ENCODE measurements at places on chromosomes 4 and X.

- DNase-seq, result no peak
Measured at GRCh38 chrX:9257718-9258420, 207.0 kb upstream of the TBL1X start.

GRCh38 chrX:24231131-24231540 is 81.6 kb downstream of the ZFX start:
- peak; percentile 76 for DNase-seq

DNA sequence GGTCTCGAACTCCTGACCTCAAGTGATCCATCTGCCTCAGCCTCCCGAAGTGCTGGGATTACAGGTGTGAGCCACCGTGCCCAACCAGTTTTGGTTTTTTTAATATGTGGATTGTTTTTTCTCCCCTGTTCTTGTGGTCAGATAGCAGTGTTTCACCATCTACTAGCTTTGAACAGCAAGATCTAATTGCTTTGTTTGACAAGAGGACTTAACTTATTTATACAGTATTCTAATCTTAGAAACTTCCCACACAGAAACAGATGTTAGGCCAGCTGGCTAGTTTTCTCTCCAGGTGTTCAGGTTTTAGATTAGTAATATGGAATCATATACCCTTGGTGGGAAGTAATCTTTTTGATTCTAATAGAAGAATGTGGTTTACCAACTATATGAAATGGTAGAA is 12.9 kb downstream of the ING2 start:
- DNase-seq, result no peak

GRCh38 chrX:15496824-15497223 is 3.7 kb upstream of the PIR start:
- DNase-seq, result peak; percentile 28

GRCh38 chr4:80678413-80678812 is 342.9 kb downstream of the CFAP299 start:
- DNase-seq, result no peak

DNA sequence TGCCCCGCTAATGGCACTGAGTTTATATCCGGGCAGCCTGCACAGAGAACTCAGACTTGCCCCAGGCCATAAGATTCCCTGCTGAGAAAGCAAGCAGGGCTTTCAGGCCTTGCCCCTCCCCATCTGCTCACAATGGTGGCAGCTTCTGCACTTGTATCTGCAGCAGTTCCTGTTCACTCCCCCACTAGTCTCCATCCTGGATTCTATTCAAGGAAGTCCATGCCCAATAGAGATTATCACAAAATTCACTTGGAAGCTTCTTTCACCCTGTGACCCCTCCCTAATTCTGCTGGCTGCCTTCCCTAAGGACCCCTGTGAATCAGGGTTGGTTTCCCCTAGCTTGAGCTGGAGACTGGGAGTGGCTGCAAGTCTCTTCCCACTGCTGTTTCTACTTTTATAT is 34.5 kb upstream of the UCP1 start:
- no peak for DNase-seq

DNA sequence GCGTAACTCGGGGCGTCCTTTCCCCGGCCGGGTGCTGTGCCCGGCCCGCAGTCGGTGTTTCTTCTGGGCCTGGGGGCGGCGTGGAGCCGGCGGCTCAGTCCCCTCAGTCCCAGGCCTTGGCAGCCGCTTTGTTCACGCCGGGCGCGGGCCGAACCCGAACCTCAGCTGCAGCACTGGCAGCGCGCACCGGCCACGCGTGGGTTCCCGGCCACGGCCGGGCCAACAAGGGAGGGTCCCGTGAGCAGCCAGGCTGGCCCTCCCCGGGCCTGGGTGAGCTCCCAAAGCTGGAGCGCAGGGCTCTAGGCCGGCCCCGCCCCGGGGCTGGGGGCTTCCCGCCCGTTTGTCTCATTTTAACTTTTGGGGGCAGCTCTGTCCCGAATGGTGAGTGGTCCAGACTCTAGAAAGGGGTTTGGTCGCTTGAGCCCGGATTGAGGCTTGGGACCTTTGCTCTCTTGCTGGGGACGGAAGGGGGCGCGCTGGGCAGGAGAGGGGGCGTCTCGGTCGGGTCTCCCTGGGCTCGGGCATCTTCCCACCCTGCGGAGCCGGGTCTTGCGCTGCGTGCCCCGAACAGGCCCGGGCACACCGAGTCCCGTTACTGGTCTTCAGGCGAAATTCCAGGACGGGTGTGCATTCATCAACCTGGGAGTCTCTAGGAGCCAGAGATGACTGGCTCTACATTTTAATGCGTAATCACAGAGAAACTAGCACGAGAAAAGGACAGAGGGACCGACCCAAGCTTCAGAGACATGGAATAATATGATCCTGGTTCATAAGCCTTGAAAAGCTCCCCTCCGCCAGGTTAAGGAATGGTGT is 177.1 kb downstream of the CBR4 start:
- no peak for DNase-seq

DNA sequence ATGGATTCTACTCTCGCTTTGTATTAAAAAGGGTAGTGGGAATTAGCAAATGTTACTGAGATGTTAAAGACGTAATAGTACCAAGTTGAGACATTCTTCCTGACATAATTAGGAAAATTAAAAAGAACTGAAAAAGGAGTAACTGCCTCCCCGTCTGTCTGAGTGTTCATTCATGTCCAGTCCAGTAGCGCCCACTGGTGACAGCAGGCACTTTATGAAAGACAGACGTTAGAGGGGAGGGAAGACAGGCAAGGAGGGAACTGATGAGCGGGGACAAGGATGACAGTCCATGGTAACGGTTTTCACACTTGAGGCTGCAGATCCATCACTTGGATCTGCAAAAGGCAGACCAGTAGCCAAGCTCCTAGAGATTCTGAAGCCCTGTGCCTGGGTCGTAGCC is 326.7 kb downstream of the STK32B start:
- DNase-seq, result peak; percentile 21

DNA sequence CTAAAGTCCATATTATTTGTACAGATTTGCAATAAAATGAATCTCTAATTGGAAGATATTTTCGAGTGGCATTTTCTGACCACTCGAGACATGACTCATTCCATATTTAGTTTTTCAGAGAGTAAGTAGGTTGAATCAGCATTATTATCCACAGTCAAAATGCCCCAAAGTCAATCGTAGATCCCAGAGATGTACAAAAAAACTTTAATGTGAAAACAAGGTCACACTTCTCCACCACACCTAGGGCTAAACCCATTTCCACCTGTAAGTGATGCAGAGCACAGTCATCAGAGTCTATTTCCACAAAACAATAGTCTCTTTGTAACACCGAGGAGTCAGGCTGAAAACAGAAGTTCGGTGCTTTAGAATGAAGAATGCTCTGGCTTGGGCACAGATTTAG is 117.1 kb upstream of the TENM3 start:
- DNase-seq, result no peak

- DNase-seq, result no peak
Measured at GRCh38 chrX:23938690-23939089, 30.9 kb downstream of the CXorf58 start.

- no peak for DNase-seq
Measured at GRCh38 chrX:53340852-53341645, 59.7 kb upstream of the IQSEC2 start.

DNA sequence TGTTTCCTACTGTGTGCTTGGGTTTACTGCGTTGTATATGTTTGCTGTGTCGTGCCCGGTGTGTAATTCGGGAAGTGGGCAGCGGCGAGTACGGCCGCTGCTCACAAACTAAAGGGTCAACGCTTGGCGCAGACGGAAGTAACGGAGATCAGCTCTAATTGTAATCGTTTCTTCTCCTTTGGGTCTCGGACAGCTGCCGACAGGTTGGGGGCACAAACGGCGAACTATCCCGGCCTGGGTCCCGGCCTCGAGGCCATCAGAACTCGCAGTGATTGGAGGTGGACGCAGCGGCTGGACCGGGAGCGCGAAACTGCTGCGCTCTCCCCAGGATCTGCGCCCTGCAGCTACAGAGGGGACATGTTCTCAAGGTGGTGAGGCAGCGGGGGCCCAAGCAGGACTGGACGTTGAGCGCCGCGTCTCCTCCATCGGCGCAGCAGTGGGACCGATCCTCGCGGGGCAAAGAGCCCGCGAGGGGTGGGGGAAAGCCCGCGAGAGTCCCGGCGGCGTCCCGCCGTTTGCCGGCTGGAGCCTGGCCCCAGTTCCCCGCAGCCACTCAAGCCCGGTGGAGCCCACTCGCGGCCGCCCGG is 516 bp upstream of the ZIC3 start:
- DNase-seq, result no peak

GRCh38 chr4:187183826-187184225 is 460.2 kb upstream of the FAT1 start:
- no peak for DNase-seq

DNA sequence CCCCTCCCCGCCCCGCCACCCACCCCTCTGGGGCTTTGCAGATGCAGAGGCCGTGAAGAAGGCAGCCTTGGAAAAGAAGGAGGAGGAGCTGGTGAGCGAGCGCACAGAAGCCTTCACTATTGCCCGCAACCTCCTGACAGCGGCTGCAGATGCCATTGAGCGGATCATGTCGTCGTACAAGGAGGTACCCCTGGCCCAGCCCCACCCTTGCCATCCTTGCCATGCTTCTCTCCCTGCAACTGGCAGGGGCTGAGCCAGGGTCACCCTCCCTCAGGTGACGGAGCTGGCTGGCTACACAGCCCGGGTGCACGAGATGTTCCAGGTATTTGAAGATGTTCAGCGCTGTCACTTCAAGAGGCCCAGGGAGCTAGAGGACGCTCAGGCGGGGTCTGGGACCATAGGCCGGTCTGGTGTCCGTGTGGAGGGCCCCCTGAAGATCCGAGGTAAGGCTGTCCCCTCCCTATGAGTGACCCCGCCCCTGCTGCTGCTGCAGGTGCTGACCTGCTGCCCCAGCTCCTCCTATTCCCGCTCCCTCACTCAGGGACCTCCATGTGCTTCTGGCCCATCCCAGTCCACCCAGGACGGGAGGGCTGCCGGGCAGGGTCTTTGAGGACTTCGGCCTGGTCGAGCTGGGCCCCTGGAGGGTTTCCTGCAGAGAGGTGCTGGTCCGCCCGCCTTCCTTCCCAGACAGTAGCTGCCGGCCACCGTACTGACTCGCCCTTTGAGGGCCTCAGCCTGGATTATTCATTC is 11.6 kb downstream of the ABCD1 start:
- DNase-seq, result no peak

DNA sequence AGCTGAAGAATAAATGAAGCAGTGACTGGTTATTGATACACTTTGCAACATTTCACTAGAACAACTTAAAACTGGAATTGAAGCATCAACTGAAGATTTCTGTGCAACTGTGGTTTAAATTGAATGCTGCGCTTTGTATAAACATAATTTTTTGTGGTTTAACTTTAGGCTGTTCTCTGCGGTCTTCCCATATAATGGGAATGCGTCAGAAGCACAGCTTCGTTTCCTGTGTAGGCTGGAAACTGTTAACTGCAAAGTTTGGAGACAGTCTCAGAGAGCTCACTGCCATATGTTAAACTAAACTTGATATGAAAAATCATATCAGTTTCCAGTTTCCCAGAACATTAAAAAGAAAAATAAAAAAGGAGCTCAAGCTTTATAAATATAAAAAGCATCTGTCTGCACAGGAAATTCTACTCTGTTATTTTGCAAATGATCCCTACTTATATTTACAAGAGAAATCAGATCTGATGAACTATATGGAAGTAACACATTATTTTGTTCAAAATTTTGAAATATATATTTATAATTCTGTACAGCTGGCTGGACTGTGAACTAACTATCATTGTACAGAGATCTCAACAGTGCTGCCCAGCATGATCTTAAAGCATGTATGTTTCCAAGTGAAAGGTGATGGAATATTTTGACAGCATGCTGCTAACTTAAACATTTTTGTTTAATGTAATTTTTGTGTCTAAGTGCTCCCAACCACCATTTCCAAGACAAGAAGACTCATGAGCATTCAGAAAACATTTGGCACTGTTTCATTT is 139.9 kb downstream of the NDST3 start:
- peak; percentile 81 for DNase-seq

DNA sequence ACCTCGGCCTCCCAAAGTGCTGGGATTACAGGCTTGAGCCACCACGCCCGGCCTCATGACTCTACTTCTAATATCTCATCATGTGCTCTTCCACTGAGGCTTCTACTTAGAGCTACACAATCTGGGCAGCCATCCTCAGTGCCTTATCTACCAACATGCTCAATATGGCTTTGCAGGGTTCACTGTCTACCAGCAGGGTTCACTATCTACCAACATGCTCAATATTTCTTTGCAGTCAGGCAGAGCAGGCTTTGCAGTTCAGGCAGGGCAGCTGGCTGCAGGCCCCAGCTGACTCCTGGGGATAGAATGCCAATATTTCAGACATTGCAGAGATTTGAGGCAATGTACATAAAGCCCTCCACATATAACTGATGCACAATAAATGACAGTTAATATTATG is 47.5 kb downstream of the PKD2 start:
- DNase-seq, result peak; percentile 22

GRCh38 chr4:108484187-108484586 is 136.2 kb upstream of the RPL34 start:
- DNase-seq, result no peak

DNA sequence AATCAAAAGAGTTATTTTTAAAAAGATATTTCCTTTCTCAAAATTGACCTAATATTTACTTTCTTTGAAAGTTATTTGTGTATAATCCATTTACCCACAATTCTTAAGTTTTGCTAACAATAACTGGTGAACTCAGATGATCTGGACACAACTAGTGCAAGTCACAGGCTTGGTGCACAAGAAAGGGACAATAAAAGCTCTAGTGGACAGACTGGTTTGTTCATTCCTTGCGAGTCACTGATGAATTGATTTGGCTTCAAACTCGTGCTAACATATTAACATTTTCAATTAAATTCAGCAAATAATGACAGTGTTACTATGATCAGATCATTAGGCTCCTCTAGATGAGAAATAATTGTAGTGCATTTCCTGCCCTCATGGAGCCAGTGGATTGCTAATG is 169.2 kb downstream of the BMPR1B start:
- no peak for DNase-seq

GRCh38 chr4:23981328-23981727 is 91.5 kb upstream of the PPARGC1A start:
- no peak for DNase-seq

DNA sequence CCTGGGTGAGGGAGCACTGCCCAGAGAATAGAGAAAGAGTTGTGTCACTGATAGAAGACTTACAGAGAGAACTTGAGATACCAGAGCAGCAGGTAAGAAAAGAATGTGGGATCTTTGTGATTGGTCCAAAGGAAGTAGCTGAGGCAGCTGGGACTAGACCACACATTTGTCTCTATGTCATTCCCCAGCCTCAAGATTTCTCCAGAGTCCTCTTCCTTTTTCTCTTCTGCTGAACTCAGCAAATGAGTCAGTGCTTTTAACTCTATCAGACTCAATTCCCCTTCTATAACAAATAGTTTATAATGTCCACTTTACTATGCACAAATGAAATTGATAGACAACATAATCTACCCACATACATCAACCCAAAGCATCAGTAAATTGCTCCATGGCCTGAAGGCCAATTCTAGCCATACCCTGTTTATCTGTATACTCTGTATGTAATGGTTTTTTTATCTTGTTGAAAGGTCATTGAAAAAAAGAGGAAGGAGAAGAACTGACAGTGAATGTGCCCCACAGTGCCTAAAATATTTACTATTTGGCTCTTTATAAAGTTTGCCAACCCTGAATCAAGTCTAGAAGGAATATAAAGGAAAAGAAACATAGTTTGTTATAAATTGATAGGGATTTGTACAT is 38.2 kb downstream of the ETDC start:
- no peak for DNase-seq

- no peak for DNase-seq
Measured at GRCh38 chr4:166324321-166324720, 451.3 kb downstream of the TLL1 start.

- DNase-seq, result no peak
Measured at GRCh38 chrX:13367950-13368349, 48.1 kb upstream of the ATXN3L start.

GRCh38 chr4:73066928-73067327 is 2.6 kb downstream of the COX18 start:
- no peak for DNase-seq

- no peak for DNase-seq
Measured at GRCh38 chrX:147376601-147377422, 534.9 kb upstream of the FMR1 start.
